ENCODE measurements at places on chromosomes 16 and 17.
A peak's percentile ranks its signal among the peaks of the same experiment; 100 is the strongest.

DNA sequence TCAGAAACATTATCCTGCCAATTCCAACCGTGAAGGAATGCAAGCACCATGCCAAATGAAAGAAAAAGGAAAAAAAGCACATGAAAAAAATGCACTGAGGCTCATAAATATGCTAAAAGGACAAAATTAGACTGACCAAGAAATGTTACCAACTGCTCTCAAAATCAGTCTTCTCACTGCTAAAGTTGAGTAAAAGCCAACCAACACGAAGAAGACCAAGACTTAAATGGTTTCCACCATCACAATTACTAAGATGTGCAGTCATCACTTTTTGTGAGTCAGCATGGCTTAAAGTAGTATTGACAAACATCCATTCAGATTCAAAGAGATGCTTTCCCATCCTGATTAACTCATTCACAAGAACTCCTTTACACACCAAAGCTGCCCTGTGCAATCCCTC, 16.4 kb downstream of the CDYL2 start:
- DNase-seq = peak; percentile 24

DNA sequence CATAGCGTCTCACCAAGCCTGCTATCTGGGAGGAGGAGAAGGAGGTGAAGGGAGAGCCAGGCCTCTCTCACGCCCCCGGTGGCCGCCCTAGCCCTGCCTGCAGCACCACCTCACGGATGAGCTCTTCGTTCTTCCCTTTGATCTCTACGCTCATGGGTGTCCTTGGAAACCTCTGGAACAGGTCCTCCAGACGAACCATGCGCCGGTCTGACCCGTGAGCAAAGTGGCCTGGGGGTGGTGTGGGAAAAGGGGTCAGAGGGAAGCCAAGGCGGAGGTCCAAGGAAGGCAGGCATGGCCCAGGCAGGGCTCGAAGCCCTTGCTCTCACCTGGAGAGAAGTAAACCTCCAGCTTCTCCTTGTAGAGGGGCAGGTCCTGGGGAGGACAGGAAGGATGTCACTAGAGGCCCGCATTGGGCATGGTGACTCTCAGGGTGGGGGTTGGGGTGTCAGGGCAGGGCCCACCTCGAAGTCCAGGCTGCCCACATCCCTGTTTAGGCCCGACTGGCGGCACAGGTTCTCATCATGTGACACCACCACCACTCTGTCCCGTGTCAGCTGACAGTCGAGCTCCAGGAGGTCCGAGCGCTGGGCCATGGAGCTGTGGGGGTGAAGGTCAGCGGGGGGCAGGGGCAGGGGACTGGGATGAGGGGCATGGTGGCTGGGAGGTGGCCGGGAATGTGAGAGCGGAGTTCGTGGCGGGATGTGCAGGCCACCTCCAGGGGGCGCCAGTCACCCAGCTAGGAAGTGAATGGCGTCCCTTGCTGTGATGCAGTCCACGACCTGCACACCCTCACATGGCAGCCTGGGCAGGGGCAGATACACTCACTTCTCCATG, 923 bp downstream of the GDPD3 start:
- DNase-seq = no peak

DNA sequence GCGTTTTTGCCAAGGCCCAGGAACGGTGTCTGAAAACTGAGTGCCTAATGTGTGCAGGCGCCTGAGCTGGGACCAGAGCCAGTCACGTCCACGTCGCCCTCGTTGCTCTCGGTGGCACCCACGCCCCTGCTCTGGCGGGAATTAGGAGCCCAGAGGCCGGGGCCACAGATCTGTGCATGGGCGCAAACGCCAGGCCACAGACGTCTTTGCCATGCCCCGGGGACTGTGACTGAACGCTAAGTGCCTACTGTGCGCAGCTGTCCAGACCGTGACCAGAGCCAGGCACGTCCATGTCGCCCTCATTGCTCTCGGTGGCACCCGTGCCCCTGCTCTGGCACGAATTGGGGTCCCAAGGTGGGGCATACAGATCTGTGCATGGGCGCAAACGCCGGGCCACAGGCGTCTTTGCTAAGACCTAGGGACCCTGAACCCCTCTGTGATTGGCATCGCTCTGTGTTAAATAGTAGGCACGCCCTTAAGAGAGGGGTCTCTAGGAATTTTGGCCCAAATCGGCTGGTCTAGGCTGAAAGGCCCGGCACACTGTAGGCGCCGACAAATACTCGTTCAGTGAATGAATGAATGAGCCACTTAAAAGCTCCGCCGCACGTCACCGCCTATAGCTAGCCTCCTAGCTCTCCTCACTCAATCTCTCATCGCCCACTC, 827 bp upstream of the UBALD1 start:
- DNase-seq = no peak

DNA sequence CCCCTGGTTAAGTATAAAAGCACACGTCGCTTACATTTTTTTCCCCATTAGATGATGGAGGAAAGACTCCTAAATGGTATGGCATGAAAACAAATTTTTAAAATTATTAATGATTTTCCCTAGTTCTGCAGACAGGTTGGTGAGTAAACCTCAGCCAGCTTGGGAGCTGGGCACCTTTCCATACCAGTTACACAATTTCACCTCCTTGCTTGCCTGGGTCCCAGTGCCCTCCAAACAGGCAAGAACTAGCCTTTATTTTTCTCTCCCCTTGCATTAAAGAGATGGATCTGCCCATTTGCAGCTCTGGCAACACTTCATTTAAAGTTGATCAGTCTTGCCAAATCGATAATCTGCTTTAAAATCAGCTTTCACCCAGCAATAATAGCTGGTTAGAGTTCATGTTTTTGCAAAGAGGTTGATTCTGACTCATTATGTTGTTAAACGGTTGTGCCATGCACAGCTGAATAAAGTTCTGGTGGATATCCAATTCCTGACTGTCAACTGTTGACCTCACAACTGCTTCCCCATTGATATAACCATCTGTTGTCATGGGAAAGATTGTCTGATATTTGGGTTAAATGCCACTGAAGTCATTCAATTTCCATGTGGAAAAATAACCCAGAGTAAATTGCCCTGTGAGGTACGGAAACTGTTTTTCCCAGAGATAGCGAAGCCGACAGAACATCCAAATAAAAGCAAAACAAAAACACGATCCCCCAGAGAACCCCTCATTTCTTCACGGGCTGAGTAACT, 1.3 kb downstream of the C17orf58 start:
- peak; percentile 53 for DNase-seq

- DNase-seq = peak; percentile 12
Observed at GRCh38 chr17:65332375-65332774, 195.2 kb downstream of the RGS9 start.

GRCh38 chr17:1179112-1179817, 516 bp downstream of the ABR start:
- no peak for DNase-seq

Measured in BJ (cell line).